ENCODE measurements at places on chromosomes 3 and 15. TPM values are rescaled to one million over a fixed set of nuclear protein-coding genes. Genes with fewer than 3 reads are reported as not detected.

The USP4 gene
- 96.9 TPM for total RNA-seq

GRCh38 chr15:25670025-25670554 lies 193.0 kb downstream of the ATP10A start:
- peaks cover 29% of the 10 kb centered on the region for H3K27me3 ChIP-seq
- H3K4me3 ChIP-seq: no peak overlapping the region

The LTK gene
- total RNA-seq: not detected

The CILP gene
- total RNA-seq: 0.02 TPM

The SSUH2 gene
- 0.19 TPM for total RNA-seq

The P2RY1 gene
- total RNA-seq: 0.92 TPM

DNA sequence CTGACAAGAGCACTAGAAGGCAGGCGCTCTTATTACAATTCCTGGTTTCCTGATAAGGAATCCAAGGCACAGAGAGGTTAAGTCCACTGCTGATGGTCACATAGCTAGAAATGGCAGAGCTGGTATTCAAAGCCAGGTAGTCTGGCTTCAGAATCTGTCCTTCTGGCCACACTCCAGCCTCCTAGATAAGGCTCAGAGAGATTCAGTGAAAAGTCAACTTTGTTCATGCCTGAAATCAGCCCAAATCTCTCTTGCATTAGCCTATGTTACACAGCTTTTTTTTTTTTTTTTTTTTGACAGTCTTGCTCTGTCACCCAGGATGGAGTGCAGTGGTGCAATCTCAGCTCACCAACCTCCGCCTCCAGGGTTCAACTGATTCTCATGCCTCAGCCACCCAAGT lies 21.1 kb upstream of the CMTM8 start:
- H3K27ac ChIP-seq: no peak overlapping the region
- H3K27me3 ChIP-seq: peaks cover 13% of the 10 kb centered on the region
- H3K36me3 ChIP-seq: no peaks in the 10 kb centered on the region
- no peak overlapping the region for H3K4me3 ChIP-seq

The CHRM5 gene
- total RNA-seq: not detected

GRCh38 chr3:34889641-34890040 lies 749.7 kb upstream of the ARPP21 start:
- H3K27me3 ChIP-seq: no peaks in the 10 kb centered on the region
- no peaks in the 10 kb centered on the region for H3K4me1 ChIP-seq
- DNase-seq: no peak
- no peak overlapping the region for H3K4me3 ChIP-seq
- H3K27ac ChIP-seq: no peak overlapping the region

- no peaks in the 10 kb centered on the region for H3K4me1 ChIP-seq
- DNase-seq: no peak
Measured at GRCh38 chr3:21216598-21216997, 534.4 kb downstream of the ZNF385D start.

The SPINK8 gene
- total RNA-seq: not detected

DNA sequence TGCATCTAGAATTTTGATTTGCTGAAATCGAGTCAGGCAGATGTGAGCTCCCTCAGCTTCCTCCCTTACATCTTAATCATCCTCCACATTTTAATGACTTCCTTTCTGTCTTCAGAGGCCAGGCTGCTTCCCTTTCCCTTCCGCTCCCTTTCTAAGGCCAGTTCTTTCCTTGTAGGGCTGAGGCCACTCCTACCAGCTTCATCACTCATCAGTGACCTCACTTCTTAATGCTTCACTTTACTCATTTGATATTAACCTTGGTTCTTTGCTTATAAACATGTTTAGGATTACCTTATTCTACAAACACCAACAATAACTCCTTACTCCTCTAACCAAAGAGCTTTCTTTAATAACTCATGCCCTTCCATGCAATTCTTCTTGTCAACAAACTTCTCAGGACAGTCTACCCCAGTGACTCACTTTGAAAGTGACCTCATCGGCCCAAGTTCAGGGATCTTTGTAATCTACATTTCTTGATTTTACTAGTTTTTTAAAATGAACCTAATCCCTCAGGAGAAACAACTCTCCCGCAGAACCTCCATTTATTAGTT lies 23.9 kb downstream of the ILDR1 start:
- H3K36me3 ChIP-seq: no peaks in the 10 kb centered on the region
- peaks cover 5% of the 10 kb centered on the region for H3K27me3 ChIP-seq
- H3K4me3 ChIP-seq: no peak overlapping the region
- no peak for DNase-seq

DNA sequence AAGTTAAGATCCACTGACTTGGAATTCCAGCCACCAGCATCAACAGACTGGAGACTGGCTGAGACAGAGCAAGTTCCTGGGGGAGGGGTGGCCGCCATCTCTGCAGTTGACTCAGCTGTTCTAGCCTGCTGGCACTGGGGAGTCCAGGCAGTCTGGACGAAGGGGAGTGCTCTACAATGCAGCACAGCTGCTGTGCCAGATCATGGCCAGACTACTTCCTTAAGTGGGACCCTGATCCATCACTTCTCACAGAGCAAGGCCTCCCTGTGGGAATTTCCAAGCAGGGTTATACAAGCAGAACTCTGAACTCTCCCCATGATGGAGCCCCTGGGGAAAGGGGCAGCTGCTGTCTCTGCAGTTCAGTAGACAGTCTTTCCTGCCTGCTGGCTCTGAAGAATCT lies 35.2 kb downstream of the PYGO1 start:
- no peak for DNase-seq
- no peaks in the 10 kb centered on the region for H3K4me1 ChIP-seq
- H3K27me3 ChIP-seq: no peaks in the 10 kb centered on the region
- no peak overlapping the region for H3K27ac ChIP-seq
- no peak overlapping the region for H3K4me3 ChIP-seq

- no peak overlapping the region for H3K4me3 ChIP-seq
- H3K27ac ChIP-seq: no peak overlapping the region
- H3K27me3 ChIP-seq: no peaks in the 10 kb centered on the region
- no peak for DNase-seq
Measured at GRCh38 chr3:127373441-127374085, 85.7 kb upstream of the PRR20G start.

GRCh38 chr3:129248286-129248979 lies 973 bp upstream of the COPG1 start:
- peak; percentile 62 for DNase-seq
- H3K4me1 ChIP-seq: peaks cover 41% of the 10 kb centered on the region
- no peaks in the 10 kb centered on the region for H3K27me3 ChIP-seq
- peak overlapping the region; percentile 96 for H3K4me3 ChIP-seq
- peak overlapping the region; percentile 99 for H3K27ac ChIP-seq

DNA sequence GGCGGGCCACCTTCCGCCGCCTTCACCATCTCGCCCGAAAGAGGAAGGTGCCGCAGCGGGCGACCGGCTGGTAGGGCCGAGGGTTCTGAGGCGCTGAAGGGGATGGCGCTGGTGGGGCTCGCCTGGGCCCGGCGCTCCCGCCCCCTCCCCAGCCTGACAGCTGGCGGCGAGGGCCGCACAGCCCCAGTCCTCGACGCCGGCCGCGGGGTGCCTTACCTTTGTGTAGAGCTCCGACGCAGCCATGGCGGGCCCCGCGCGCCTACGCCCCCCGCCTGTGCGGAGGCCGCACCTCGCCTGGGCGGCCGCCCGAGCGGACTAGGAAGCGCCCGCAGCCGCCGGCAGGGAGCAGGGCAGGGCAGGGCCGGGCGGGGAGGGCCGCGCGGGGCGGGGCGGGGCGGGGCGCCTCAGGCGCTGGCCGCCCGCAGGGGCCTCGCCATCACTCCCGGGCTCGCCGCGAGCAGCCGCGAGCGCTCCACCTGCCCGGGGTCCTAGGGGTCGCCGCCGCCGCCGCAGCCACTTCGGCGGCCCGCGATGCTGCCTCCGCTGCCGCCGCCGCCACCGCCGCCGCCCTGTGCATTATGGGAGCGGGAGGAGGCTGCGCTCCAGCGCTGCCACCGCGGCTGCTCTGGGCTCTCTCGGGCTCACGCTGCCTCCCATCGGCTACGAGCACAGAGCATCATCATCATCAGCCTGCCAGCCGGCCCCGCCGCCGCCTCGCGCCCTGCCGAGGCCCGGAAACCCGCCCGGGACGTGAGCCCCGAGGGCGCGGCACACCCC lies at the start of gene MYO5A:
Gene MYO5A (minus strand): TSS at position 317 of the 777 bp plus-strand sequence. CDS start 74 bp downstream, at position 243.
- DNase-seq: peak; percentile 94
- H3K4me1 ChIP-seq: peaks cover 32% of the 10 kb centered on the region
- H3K4me3 ChIP-seq: peak within 1 kb of the TSS; percentile 96
- H3K27ac ChIP-seq: peak within 1 kb of the TSS; percentile 86
- H3K36me3 ChIP-seq: peaks cover 1% of the 10 kb centered on the region

The COMMD2 gene
- 44.2 TPM for total RNA-seq

The TGM4 gene
- not detected for total RNA-seq

DNA sequence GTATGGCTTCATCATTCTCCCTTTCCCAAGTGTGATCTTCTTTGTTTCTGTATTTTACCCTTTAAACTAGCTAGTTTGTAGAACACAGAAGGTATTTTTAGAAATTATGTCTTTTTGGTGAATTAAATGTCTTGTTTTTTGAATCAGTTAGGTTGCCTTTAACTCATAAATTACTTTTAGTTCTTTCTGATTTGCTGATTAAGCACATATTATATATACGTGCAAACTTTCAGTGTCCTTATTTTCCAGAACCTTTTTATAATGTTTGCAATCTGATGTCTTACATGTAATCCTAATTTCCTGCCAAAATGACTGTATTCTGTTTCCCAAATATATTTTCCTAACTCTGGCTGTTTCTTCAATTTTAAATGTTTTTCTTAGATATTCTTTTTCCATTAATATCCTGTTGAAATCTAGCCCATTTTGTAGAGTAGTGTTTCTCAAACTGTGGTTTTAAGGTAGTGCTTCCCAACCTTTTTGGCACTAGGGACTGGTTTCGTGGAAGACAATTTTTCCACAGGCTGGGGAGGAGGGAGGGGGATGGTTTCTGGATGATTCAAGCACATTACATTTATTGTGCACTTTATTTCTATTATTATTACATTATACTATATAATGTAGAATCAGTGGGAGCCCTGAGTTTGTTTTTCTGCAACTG lies 51.8 kb downstream of the CHD2 start:
- no peak overlapping the region for H3K4me3 ChIP-seq
- DNase-seq: no peak
- no peaks in the 10 kb centered on the region for H3K27me3 ChIP-seq
- no peak overlapping the region for H3K27ac ChIP-seq
- H3K36me3 ChIP-seq: peaks cover 88% of the 10 kb centered on the region

The KNSTRN gene
- total RNA-seq: 52.9 TPM

The PDE8A gene
- 18.5 TPM for total RNA-seq
